ENCODE measurements at places on chromosomes 4 and X. TPM values are rescaled to one million over a fixed set of nuclear protein-coding genes. Genes with fewer than 3 reads are reported as not detected.

The UBE2K gene
- 16.8 TPM for total RNA-seq

The FAM47E gene
- under 0.01 TPM for total RNA-seq

The RTL9 gene
- total RNA-seq: 0.18 TPM

The FABP2 gene
- total RNA-seq: not detected

The TMEM156 gene
- 2.0 TPM for total RNA-seq

The FHIP1A gene
- total RNA-seq: 0.53 TPM

The RHOXF2 gene
- total RNA-seq: not detected

The MAGEB17 gene
- not detected for total RNA-seq

The SPANXB1 gene
- total RNA-seq: not detected

The AADAT gene
- total RNA-seq: 8.1 TPM

The CYSLTR1 gene
- not detected for total RNA-seq

The ITM2A gene
- total RNA-seq: not detected

The TLR6 gene
- total RNA-seq: 0.58 TPM

The AWAT2 gene
- not detected for total RNA-seq

The NAP1L3 gene
- total RNA-seq: 0.86 TPM

The TLR8 gene
- not detected for total RNA-seq

The REELD1 gene
- total RNA-seq: not detected

The SPANXC gene
- total RNA-seq: not detected

The NEUROG2 gene
- total RNA-seq: not detected

The BST1 gene
- 4.9 TPM for total RNA-seq

The SERPINA7 gene
- total RNA-seq: not detected

The USP26 gene
- total RNA-seq: not detected

The EIF2S3 gene
- total RNA-seq: 243 TPM

The CHRNA9 gene
- total RNA-seq: not detected

The DKK2 gene
- not detected for total RNA-seq

The SCRG1 gene
- not detected for total RNA-seq

The ASB12 gene
- total RNA-seq: not detected

The MAOB gene
- 0.89 TPM for total RNA-seq

The SPARCL1 gene
- total RNA-seq: not detected

The SLC9B2 gene
- total RNA-seq: 11.5 TPM

The SMIM10L2A gene
- not detected for total RNA-seq

The DGKK gene
- not detected for total RNA-seq

The UGT2A3 gene
- total RNA-seq: not detected
